ENCODE measurements at places on chromosomes 6 and 20.

- DNase-seq: no peak
Observed at GRCh38 chr6:158422629-158423238, 110.5 kb downstream of the TULP4 start.

GRCh38 chr6:138882369-138883017 lies 86.6 kb downstream of the ECT2L start:
- DNase-seq: no peak

GRCh38 chr6:44216677-44217331 lies at the start of gene MYMX:
Gene MYMX (plus strand): TSS chr6:44216926. CDS start chr6:44217472, 546 bp downstream.
- no peak for DNase-seq

DNA sequence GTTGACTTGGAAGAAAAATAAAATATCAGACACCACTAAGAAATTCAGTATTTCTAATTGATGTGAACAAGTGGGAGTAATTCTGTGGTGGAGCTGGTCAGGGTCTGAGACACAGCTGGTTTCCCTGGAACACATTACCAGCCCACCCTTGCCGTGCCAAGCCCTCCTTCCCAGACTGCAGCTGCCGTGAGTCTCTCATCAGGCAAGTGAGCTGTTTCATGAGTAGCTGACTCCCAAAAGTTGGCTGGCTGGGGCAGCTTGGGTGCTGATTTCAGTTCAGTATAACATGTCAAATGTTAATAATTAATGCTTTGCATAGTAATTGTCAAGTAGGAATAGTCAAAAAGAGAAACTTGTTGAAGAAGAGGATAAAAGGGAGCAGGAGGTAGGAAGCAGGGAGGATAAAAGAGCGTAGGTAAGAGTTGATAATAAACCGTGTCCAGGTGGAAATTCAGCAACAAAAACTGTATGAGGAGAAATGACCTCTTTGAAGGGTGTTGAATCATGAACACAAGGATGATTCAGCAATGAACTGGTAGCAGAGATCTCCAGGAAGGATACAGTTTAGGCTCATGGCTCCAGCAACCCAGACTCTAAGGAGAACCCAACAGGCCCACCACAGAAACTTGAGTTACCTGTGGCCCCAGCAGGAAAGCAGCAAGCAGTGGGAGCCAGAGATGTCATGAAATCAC lies 110.9 kb upstream of the SSTR4 start:
- DNase-seq: no peak

DNA sequence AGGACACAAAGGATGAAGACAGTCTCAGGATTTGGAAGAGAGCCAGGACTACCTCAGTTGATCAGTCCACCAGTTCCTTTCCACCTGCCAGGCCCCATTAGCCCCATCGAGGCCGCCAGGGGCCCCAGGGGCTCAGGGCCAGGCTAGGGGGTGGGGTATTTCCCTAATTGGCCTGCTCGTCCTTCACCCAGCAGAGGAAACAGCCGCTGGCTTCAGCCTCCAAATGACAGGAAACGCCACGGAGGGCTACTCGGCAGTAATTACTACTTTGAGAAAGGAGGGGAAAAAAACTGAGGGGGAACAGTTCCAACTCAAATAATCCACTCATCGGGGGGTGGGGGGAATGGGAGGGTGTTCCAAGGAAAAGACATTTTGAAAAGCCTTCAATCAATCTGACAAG lies 42.7 kb downstream of the MAFB start:
- no peak for DNase-seq

DNA sequence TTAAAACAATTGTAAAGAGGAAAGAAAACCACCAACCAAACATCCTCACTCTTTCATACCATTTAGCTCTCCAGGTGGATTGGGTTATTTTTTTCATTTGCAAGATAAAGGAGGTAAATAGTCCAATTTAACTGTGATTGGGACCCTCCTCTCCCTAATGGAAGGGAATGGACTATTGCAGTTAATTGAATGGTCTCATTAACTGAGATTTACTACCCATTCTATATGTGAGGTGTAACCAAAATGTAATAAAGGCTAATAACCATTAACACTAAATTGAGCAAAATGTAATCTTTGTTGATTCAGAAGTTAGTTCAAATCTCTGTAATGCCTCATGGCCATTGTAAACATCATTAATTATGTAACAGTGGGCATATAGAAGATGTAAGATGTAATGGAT lies 105.0 kb downstream of the KLHL32 start:
- DNase-seq: no peak

DNA sequence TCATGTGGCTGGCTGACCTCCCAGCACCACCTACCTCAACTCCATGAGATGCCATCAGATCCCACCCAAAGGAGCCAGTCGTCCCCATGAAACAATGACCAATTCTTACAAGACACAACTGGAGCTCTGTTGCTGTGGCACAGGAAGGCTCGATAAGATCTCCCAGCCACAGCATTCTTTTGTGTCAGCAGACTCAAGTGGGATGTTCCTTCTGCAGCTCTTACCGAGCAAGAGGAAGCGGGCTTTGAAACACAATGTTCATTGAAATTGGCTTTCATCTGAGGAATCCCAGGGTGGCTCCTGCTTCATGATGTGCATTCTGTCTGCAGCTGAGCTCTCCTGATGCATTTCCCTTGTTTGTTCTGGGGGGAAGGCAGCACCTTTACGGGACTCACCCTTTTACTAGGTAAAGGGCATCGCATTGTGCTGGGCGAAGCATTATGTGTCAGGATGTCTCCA lies 222.0 kb upstream of the SGK1 start:
- no peak for DNase-seq

DNA sequence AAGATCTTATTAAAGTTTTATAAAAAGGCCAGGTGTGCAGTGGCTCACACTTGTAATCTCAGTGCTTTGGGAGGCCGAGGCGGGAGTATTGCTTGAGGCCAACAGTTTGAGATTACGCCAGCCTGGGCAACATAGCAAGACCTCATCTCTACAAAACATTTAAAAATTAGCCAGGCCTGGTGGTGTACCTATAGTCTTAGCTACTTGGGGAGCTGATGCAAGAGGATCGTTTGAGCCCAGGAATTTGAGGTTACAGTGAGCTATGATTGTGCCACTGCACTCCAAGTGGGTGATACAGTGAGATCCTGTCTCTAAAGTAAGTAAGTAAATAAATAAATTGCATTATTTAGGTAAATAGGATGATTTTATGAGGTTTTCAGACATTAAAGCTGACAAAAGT lies 183.2 kb downstream of the ISM1 start:
- DNase-seq: no peak

DNA sequence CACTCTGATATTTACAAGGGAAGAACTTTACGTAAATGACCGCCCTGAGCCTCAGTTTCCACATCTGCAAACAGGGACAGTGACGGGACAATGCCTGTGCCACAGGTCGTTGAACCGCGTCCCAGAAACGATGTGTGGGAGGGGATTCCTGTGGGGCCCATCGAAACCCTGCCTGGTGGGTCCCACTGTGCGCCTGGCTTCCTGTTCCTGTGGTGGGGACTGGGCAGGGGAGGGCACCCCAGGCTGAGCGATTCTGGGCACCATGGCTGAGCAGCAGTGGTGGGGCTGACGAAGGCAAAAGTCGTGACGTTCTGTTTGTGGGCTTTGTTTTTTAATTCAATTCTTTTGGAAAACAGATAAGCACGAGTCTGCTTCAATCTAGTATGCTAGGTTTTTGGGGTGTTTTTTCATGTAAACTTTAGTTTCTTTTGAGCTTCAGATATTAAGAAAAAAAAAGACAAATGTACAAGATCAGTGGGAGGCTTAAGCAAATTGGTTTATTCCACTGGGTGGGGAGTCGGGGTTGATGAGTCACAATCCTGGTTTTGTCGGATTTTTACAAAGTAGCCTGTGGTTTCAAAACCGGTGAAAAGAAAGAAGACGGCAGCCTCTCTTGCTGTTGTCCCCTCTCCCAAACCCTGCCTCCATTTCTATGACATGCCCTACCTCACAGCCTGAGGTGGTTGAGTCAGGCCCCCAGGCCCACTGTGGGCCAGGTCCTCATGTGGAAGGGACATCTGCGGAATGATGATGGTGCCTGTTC lies 40.4 kb downstream of the GNAS-AS1 start:
- DNase-seq: no peak

- peak; percentile 30 for DNase-seq
Observed at GRCh38 chr20:50635676-50636600, 55.4 kb downstream of the RIPOR3 start.

- no peak for DNase-seq
Observed at GRCh38 chr20:12928755-12929401, 79.9 kb upstream of the SPTLC3 start.
